ENCODE measurements at places on chromosomes 3 and 15.

DNA sequence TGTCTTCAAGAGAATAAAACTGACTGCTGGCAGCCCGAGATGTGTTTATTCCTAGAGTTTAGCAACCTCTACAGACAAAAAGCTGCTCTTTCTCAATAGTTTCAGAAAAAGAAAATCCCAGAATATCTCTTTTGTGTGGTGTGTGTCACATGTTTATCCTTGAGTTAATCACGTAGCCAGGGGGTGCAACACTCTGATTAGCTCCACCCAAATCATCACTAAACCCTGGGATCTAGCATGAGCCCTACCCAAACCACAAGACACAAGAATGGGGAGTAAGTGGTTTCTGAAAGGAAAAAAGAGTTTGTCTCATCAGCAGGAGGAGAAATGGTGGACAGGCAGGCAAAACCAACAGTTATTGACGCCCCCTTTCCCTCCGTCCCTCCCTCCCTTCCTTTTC, 78.5 kb upstream of the AGBL1 start:
- no peak for DNase-seq

GRCh38 chr15:66560856-66561525, 4.8 kb downstream of the LCTL start:
- DNase-seq, result no peak

- no peak for DNase-seq
These were observed 28.8 kb upstream of the TMEM115 start for GRCh38 chr3:50388016-50388719.

DNA sequence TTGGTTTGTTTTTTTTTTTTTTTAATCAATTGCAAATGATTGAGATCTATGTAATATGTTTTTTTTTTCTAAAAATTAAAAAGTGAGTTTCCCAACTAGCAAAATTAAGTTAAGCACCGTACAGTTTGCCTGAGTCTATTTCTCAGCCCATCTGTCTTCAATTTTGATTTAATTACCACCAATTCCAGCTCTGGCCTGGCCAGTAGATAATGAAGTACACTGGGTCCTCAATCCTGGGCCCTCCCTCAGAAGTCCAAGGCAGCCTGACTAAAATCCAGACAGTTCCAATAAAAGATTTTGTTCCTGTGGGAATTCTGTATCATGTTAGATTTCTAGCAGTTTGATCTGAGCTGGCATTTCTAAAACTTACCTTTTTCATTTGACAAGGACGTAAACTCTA, 887.2 kb downstream of the NAALADL2 start:
- DNase-seq, result no peak

DNA sequence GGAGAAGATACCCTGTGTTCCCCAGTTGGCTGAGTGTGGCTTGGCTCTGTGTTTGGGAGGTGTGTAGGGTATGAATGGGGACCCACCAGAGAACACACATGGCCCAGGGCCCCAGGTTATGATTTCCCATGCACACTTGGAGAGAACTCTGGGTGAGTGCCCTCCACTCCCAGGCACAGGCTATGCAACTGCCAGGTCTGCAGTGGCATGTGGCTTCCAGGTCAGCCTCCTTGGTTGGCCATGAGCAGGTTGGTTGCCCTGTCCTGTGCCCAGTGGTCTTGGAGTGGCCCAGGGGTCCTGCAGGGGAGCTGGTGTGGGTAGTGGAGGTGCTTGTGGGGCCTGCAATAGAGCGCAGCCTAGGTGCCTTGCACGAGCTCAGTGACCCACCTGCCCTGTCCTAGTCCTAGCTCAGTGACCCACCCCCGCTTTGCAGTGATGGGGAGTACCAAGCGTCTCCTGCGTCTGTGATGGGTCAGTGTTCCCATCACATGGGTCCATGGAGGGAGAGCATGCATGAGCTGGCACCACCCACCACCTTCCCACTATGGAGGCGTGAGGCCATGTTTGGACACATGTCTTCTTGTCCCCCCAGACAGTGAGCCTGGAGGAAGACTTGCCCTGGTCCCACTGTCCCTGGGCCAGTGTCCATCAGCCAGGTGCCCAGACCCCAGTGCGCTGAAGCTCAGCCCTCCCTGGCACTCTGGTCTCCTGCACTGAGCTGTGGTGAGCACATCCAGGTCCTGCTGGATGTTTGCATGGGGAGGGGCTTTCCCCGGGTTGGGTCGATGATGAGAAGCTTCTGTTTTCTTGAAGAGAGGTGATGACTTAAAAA, 217.3 kb downstream of the SNRPN start:
- no peak for DNase-seq

- no peak for DNase-seq
These were observed 46.6 kb downstream of the MAGI1 start for GRCh38 chr3:65992106-65992505.

DNA sequence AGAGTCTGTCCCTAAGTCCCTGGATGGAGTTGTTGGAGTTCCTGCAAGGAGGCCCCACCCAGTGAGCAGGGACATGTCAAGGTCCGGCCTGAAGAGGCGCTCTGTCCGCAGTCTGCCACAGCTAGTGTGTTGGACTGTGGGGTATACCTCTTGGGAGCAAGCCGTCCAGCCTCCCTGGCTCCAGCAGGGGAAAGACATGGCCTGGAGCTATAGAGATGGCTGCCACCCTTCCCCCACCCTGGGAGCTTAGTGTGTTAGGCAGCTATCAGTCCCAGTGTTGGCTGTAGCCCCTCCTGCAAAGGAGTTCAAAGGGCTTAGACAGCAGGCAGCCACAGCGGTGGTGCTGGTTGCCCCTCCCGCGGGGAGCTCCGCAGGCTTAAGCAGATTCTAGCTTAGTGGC, 20.3 kb downstream of the IMPG2 start:
- no peak for DNase-seq

DNA sequence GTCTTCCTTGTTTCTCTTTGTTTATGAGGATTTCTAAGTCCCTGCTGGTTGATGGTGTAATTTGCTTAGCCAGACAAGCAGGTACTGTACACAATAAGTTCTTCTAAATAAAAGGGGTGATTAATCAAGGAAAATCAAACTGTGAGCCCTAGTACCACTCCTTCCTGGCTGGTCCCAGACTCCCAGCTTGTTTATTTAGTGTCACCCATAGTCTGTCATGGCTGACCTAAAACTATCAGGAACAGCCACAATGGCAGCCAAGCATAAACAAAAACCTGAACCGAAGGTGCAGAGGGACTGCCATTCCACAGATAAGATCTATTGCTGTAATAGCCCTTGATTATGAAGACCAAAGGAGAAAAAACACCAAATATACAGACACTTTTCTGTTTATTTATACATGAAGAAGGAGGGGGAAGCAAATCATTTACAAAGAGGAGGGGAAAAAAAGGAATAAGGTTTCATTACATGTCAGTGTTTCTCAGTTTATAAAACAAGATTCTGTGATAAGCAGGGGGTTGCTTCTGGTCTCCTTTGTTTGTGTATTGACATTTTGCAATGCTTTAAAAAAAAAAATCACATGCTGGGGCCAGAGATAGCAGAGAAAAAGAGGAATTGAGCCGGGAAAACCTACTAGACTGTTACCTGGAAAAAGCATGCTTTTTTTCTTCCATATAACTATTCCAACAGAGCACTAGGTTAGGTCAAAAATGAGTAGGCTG, 182.4 kb upstream of the DPH6 start:
- DNase-seq, result no peak

DNA sequence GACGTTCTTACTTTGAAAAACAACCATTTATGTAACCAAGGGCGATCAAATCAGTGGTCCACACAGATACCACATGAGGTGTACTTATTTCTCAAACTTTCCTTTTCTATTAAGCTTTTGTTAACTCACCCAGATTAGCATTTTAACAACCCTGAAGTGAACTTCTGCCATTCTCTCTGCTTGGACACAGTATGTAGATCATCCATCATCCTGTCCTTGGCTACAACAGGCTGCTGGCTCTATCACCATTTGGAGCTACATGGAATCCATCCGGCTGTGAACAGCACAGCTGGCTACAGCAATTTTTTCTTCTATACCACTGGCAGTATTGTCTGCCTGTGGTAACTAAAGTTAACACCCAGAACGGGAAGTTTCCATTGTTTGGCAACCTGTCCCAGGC, 4.4 kb downstream of the SEMA6D start:
- DNase-seq, result no peak

GRCh38 chr15:42065033-42065432, 29.3 kb downstream of the PLA2G4D start:
- DNase-seq, result no peak

DNA sequence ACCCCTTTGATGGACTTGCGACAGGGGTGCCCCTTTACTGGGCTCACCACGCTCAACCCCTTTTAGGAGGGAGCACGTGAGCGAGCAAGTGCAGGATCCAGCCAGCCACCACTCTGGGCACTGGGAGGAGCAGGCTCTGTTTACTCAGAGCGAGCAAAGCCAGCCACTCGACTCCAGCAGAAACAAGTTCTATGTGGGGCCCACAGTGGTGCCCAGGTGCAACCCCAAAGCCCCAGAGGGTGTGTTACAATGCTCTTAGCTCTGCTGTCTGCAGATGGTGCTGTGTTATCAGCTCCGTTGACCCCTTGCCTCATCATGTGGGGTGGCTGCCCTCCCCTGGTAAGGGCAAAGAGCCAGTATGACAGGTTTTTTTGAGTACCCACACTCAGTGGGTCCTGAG, 120.3 kb upstream of the SUCLG2 start:
- no peak for DNase-seq

DNA sequence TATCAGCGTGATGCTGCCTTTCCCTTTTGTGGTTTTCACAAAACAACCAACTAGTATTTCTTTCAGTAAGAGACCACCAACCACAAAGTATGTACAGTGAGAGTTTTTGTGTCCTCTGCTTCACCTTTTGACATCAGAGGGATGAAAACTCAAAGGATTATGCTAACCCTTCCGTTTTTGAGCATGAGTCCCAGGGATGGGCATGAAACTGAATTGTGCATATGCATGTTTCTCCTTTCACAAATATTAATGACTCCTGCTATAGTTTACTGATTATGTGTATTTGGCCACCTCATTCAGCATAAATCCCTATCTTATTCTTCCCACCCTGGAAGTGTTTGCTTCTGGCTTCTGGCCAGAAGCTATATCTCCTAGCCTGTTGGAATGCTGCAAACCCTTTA, 59.2 kb downstream of the RSRC1 start:
- no peak for DNase-seq

- DNase-seq, result no peak
These were observed 100.6 kb downstream of the UBE2E2 start for GRCh38 chr3:23303601-23304217.

DNA sequence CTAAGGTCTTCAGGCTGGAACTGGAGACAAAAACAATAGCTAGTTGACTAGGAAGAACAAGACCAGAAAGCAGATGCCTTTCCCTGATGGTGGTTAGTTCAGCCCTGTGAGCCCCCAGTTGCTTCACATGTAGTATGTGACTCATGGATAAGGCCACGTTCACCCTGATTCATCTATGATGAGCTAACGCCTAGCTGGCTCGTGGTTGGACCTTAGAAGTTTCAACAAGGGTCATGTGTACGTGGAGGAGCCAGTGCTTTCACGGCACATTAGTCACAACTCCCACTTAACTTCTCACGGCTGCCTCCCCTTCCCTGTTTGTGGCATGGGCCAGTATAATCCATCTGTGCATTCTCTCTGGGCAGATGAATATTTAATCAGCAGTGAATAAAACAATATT, 20.6 kb downstream of the COL8A1 start:
- DNase-seq, result no peak

- no peak for DNase-seq
These were observed 39.6 kb downstream of the C3orf38 start for GRCh38 chr3:88189361-88189810.

GRCh38 chr15:88450125-88450798, 16.9 kb downstream of the MRPL46 start:
- peak; percentile 22 for DNase-seq

GRCh38 chr15:73787621-73788020, 34.5 kb upstream of the INSYN1 start:
- no peak for DNase-seq

- DNase-seq, result no peak
These were observed 229.7 kb downstream of the SHOX2 start for GRCh38 chr3:157876556-157876955.

DNA sequence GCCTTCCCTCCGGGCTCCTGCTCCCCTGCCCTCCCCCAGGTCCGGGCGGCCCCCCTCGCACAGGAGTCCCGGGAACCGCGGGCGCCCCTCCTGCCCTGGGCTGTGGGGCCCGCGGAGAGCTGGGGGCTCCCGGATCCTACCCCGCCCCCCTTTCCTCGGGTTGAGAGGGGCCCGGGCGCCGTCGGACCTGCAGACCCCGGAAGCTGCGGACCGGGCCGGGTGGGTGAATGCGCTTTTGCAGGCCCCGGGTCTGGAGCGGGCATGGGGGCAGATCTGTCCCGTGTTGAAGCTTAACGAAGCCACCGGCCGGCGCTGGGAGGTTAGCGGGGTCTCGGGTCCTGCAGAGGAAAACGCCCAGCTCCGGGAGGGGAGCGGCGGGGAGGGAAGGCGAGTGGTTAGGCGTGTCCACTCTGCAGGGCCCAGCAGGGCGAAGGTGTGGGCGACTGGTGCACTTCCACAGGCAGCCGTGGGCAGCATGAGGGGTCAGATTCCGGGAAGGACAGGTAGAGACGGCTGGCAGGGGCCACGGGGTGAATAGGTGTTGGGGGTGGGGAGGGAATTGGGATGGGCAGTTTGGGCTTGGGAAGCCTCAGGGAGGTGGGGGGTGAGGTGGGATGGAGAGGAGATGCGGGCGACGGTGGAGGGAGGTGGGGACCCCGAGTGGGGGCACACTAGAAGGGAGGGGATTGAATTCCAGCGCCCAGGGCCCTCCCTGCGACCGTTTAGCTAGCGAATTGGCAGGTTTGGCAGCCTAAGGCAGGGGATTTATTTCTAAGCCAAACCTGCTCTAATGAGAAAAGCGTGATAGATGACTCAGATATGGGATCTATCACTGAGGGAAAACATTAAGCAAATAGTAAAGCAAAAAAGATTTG, 635 bp downstream of the CD276 start:
- no peak for DNase-seq

DNA sequence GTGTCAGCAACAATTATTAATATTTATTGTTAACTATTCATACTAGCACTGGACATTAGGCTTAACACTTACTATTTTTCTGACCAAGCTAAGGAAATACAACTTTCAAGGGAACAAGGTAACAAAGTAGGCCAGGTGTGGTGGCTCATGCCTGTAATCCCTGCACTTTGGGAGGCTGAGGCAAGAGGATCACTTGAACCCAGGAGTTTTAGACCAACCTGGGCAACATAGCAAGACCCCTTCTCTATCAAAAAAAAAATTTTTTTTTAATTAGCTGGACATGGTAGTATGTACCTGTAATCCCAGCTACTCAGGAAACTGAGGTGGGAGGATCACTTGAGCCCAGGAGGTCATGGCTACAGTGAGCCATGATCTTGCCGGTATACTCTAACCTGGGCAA, 131.7 kb downstream of the RBPMS2 start:
- no peak for DNase-seq

GRCh38 chr15:96747291-96747690, 416.8 kb downstream of the NR2F2 start:
- no peak for DNase-seq

DNA sequence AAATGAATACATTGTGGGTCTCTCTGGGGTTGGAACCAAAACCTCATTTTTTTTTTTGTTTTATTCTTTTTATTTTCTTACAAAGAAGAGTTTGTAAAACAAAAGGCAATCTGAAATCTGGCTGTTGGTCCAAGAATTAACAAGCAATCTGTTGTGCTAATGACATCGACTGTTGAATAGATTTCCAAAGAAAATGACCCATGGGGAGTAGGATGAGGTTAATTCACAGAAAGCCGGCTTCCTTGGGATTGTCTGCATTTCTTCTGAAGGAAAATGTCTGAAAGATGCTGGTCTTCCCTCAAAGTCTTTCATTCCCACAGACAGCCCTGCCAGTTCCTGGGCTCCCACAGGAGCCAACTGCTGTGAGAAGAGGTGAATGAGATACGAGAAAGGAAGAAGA, 92.9 kb downstream of the LRRC3B start:
- no peak for DNase-seq

Measured in stimulated activated naive CD4-positive, alpha-beta T cell (primary cell).